ENCODE measurements at places on chromosomes 3 and 15.
A peak's percentile ranks its signal among the peaks of the same experiment; 100 is the strongest.

- DNase-seq: no peak
Observed at GRCh38 chr3:166453478-166453877, 616.3 kb upstream of the BCHE start.

GRCh38 chr15:45023659-45024225, 747 bp downstream of the SORD start:
- DNase-seq: no peak

GRCh38 chr3:17181413-17181907, 296.7 kb downstream of the PLCL2 start:
- DNase-seq: no peak

- DNase-seq: no peak
Observed at GRCh38 chr3:54349691-54350090, 227.3 kb downstream of the CACNA2D3 start.

DNA sequence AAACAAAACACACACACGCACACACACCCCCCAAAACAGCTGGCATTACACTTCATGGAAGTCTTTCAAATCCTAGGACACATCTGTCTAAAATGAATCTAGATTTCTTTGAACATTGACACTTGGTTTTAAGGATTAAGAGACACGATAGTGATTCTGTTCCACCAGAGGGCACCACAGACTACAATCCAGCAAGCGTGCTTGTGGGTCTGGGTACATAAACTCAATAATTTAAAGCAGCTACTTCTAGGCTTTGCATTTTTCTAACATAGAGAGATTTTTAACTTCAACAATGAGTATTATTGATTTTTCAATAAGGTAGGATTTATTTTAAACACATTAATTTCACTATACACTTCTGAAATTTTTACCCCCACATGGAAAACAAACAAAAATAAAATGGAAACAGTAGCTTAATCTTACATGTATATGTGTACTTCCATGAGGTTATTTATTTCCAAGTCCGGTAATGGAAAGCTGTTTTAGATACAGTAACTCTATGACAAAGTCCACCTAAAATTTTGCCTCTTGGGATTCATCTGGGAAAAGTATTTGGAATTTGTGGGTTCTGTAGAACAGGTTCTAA, 564.0 kb upstream of the TGFBR2 start:
- no peak for DNase-seq

- DNase-seq: no peak
Observed at GRCh38 chr3:124587053-124587408, 143.2 kb upstream of the UMPS start.

DNA sequence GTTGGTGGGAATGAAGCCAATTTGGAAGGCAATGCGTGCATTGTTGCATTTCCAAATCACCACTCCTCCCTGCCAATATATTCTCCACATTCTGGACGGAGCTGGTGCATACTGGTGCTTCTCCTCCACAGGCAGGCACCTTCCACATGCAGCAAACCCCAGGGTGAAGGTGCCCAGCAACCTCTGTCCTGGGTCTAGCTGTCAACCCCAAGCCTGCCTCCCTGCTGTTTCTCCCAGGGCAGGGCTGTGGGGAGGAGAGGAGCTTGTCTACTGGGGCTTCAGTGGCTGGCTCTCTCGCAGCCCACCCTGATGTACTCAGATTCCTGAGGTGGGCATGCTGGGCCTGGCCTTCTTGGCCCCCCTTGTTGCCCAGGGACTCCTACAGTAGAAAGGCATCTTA, 20.1 kb downstream of the GASK1A start:
- DNase-seq: no peak

DNA sequence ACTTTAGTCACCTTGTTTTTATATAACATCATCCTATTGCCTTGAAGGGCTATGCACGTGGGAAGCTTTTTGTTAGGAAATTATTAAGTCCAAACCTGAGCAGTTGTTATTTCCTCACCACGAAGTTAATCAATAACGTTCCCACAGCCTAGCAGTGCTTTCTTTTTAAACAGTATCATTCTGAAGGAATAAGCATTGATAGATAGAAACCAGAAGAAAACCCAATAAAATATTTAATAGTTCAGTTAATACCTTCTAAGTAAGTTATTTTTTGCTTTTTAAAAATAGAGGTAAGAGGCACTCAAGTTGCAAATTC, 149.3 kb downstream of the KCNMB2 start:
- no peak for DNase-seq

DNA sequence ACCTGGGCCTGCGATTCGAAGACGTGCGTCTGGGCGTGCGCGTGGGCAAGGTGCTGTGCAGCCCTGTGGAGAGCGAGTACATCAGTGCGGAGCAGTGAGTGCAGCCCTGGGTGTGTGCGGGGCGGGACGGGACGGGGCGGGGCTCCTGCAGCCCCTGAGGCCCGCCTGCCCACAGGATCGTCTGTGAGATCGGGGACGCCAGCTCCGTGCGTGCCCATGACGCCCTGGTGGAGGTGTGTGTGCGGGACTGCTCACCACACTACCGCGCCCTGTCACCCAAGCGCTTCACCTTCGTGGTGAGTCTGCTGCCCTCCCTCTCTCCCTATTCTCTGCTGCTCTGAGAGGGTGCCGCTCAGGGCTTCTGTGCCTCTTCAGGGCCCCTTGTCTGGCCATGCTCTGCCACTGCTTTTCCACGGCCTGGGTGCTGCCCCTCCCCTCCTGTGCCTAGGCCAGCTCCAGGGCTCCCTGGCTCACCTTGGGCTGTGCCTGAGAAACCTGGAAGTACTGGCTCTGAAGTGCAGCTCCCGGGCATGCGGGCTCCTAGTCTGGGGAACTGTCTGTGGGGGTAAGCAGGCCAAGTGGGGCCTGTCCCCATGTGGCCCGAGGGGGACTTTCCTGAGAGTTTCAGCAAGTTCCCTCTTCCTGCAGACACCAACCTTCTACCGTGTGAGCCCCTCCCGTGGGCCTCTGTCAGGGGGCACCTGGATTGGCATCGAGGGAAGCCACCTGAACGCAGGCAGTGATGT, 31.8 kb downstream of the PLXNA1 start:
- peak; percentile 66 for DNase-seq

- no peak for DNase-seq
Observed at GRCh38 chr15:56207092-56207491, 36.6 kb downstream of the RFX7 start.

DNA sequence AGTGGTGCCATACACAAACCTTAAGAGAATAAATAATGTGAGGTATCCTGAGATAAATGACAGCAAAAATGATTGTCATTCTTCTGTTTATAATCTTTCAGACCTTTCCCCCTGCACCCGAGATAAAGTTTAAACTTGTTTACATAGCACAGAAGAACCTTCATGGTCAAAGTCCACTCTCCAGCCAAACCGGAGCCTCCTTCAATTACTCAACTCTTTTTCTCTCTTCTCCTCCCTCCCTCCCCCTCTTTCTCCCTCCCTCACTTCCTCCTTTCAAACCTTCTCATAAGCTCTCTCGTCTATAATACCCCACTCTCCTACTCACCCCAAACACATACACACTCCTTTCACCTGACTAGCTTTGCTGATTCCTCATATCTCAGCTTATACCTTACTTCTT, 198.9 kb downstream of the EFHB start:
- DNase-seq: no peak

DNA sequence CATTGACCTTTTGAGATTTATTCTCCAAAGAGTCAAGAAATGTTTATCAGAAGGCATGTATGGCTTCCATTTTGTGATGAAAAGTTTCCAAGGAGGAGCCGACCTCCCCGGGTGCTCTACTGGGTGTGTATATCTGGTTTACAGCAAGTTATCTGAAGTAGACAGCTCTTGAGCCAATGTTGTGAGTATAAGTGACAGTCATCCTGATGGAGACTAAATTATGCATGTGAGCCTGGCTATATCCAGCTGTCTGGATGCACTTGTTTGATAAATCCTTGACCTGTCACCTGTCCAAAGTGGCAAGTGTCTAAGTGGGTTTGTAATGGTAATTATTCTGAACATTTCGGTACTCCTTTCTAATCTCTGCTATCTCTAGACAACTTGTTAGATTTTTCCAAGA, 142.2 kb downstream of the NR2F2 start:
- no peak for DNase-seq

DNA sequence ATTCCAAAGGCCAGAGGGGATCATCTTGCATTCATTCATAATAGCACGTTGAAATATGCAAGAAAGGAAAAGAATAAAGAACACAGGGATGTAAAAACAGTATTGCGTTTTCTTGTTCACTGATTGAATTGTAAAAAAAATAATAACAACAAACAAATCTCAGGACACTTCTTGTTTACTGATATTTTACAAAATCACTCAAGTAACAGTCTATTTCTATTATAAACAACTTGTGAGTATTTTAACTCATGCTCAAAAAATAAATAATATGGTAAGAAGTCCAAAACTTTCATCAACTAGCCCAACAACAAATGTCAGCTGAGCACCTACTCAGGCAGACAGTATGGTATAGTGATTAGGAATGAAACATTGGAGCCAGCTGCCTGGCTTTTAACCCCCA, 2.2 kb upstream of the GABRG3 start:
- no peak for DNase-seq

GRCh38 chr15:85440451-85440850, 60.0 kb downstream of the AKAP13 start:
- DNase-seq: no peak

DNA sequence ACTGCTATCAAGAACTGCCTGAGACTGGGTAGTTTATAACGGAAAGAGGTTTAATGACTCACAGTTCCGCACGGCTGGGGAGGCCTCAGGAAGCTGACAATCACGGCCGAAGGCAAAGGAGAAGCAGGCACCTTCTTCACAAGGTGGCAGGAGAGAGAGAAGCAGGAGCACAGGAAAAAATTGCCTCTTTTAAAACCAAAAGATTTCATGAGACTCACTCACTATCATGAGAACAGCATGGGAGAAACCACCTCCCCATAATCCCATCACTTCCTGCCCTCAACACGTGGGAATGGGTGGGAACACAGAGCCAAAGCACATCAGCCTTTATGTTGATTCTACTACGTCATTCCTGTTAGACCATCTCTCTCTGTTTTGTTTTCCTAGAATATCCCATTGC, 650.9 kb upstream of the SEMA6D start:
- no peak for DNase-seq

DNA sequence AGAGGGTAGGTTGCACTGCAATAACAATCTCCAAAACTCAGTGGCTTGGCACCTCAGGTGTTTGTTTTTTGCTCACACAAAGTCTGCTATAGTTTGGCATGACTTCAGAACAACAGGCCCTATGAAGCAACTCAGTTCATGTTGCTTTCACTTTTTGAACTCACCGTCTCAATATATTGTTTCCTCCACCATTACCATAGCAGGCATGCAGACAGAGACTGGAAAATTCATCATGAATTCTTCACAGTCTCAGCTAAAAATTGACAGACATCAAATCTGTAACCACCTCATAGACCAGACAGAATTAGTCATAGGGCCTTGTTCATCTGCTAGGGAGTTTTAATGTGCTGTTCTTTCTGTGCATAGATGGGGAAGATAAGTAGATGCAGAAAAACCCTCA, 161.4 kb upstream of the POU1F1 start:
- DNase-seq: no peak

DNA sequence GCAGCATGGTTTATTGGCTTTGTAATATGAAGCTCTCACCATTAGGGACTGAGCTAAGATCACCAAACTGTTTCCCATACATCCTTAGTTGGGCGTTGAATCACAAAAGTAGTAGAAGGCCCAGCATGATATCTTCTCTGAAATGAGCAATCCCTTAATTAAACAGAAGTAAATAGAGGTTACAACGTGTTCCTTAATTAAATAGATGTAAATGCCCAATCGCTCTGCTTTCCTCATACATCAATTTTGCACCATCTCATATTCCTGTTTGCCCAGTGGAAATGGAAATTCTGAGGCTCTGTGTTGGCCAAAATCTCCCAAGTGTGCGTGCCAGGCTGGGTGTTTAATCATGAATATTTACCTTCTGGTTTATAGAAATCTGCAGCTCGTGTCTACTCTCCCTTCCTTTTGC, 107.4 kb upstream of the FOXB1 start:
- no peak for DNase-seq

GRCh38 chr3:184784731-184785500, 27.1 kb upstream of the VPS8 start:
- DNase-seq: no peak

DNA sequence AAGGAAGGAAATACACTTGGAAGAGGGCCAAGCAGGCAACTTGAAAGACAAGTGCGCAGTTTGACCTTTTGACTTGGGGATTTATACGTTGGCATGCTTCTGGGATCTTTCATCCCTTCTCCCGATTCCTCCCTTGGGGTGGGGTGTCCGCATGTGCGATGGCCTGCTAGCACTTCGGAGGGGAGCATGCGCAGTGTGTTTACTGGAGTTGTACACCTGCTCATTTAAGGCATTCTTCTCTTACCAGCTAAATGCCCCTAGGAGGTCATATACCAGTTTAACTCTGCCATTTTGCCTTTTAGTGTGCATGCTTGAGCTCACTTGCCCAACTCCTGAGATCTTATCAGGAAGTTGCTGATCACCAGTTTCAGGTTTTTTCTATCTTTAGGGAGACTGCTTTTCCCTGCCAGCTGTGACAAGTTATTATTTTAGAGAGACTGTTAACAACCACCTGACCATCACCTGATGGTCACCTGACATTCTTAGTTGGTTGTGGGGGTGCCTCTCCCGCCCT, 63.5 kb downstream of the BFSP2 start:
- DNase-seq: no peak

- DNase-seq: no peak
Observed at GRCh38 chr15:59178151-59178695, 28.4 kb upstream of the LDHAL6B start.

DNA sequence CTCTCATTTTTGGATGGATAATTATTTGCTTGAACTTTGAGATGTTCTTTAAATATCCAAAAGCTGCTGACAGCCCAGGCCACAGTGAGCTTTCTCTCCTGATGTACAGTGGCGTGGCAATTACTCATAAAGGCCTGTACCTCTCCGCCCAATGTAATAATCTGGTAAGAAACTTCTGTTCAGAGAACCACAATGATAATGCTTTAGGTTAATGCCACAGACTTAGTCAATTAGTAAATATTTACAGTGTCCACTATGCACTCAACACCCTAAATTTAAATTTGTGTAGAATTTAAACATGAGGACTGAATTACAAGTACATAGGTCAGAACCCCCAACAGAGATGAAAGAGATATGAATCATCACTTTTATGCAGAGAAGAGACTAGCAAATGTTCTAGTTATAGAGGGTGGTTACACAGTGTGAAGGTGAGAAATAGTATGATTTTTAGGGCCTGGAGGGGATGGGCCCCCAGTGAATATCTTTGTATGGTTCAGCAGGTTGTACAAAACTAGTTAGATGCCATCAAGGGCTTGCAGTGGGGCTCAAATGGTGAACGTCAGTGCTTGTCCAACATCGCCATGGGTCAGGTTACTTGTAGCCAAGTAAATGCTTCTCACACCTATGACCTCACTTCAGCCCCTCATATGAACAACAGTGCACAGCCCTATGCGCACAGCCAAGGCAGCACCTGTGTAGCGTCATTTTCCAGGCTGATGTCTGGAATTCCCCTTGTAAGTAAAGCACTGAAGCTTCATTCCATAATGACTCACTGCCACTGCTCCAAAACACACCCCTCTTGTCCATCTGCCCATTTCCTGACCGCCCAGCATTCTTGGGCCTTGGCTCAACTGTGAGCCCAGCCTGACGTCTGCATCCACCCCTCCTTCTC, 13.3 kb downstream of the ABHD2 start:
- DNase-seq: no peak

GRCh38 chr3:45010811-45011333, 15.2 kb upstream of the CLEC3B start:
- DNase-seq: no peak

- no peak for DNase-seq
Observed at GRCh38 chr3:63231643-63232042, 46.5 kb upstream of the SYNPR start.
